Lung microvascular endothelial cell (primary cell): ENCODE measurements at places on chromosomes 2 and 18. TPM values are rescaled to one million over a fixed set of nuclear protein-coding genes. Genes with fewer than 3 reads are reported as not detected.

GRCh38 chr2:146771531-146771930 is 1073.3 kb upstream of the ACVR2A start:
- DNase-seq = no peak

- DNase-seq = no peak
Observed at GRCh38 chr2:95372216-95372829, 30.2 kb upstream of the FAHD2A start.

DNA sequence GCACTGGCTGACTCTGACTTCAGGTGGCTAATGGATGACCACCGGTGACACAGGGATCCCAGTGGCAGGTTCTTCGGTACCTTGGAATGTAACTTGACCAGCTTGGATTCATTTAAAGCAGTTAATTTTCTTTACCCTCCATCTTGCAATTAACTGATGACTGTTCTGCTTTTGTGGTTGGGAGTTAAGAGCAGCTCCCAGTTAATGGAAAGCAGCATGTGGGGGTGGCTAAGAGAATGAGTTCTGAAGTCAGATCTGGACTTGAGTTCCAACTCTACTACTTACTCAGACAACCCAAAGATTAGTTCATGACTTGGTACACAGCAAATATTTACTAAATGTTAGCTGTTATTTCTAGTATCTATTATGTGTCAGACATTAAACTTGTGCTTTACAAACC is 58.5 kb downstream of the FAM228A start:
- no peak for DNase-seq

DNA sequence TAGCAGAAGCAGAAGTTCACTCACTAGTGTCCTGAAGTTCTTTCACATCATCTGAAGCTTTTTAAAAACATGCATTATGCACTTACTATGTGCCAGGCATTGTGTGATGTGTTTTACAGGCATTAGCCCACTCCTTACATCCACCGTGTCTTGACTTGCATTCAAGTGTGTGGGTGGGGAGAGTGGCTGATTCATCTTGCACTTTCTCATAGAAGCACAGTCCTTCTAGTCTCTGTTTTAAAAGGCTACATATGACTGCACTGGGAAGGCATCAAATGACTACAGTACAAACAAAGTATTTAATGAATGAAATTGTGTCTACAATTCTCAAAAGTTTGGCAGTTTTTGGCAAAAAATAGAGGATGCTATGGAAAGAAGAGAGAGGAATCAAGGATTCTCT is 21.6 kb upstream of the DSC3 start:
- no peak for DNase-seq

- DNase-seq = no peak
Observed at GRCh38 chr2:105450471-105450870, 51.6 kb upstream of the FHL2 start.

Gene DYSF
- 48.8 and 96.5 TPM in 2 replicates for total RNA-seq

DNA sequence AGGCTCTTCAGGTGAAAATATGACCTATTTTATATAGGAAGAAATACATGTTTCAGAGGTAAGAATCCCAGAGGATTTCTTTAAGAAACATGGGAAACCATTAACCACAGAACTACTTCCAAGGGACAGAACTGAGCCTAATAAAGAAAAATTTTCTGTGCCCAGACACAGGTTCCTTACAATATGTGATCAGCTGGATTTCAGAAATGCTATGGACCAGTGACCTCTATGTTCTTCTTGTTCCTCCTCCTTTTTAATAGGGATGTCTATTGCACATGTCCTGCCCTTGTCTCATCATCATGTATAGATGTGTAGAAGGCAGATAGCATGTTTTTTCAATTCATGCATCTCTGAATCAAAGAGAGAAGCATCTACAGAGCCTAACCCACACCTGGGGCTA is 836.6 kb downstream of the RNF144A start:
- no peak for DNase-seq

- DNase-seq = peak; percentile 82
Observed at GRCh38 chr2:28342081-28342967, 50.3 kb upstream of the FOSL2 start.

- DNase-seq = no peak
Observed at GRCh38 chr2:126781806-126782205, 116.9 kb upstream of the TEX51 start.

GRCh38 chr18:26992926-26993325 is 127.4 kb upstream of the AQP4 start:
- DNase-seq = no peak

Gene CNDP1
- not detected in 2 replicates for total RNA-seq

Gene CAPN14
- under 0.01 TPM in 1 of 2 replicates, not detected in the other for total RNA-seq

- peak; percentile 65 for DNase-seq
Observed at GRCh38 chr2:68709421-68709911, 25.1 kb upstream of the ARHGAP25 start.

Gene CABYR
- 0.60 and 0.65 TPM in 2 replicates for total RNA-seq

- DNase-seq = no peak
Observed at GRCh38 chr2:217873371-217873770, 129.4 kb downstream of the TNS1 start.

DNA sequence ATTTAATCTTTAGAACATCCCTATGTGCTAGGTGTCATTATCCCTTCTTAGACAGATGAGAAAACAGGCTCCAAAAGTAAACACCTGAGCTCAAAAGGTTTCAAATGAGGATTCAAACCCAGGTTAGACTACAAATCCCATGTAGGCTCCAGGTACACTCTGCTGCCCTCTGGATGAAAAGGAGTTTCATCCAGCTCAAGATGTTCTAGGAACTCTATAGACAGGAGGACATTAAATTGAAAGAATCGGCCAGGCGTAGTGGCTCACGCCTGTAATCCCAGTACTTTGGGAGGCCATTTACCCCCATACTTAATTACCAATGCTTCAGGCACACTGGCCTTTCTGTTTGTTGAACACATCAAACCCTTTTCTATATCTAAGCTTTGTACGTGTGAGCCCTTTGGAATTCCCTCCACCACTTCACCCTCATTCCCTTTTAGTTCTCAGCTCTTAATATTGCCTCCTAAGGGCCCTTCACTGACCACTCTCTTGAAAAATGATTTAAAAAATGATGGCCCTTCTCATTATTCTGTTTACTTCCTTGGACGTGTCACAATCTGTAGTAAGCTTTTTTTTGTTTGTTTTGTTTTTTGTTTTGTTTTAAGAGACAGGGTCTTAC is 10.7 kb downstream of the SLC25A12 start:
- DNase-seq = no peak

Gene VWC2L
- not detected in 2 replicates for total RNA-seq

- no peak for DNase-seq
Observed at GRCh38 chr2:27150639-27151230, 1.9 kb downstream of the TCF23 start.

GRCh38 chr2:118013221-118013723 is 598 bp downstream of the CCDC93 start:
- DNase-seq = peak; percentile 17

Gene TNFAIP6
- total RNA-seq = under 0.01 and 0.22 TPM in 2 replicates

- no peak for DNase-seq
Observed at GRCh38 chr2:3325458-3326181, 52.0 kb downstream of the EIPR1 start.

GRCh38 chr2:185618625-185619024 is 120.0 kb upstream of the FSIP2 start:
- no peak for DNase-seq

GRCh38 chr2:53289309-53290006 is 478.1 kb upstream of the CHAC2 start:
- no peak for DNase-seq
